ENCODE measurements at places on chromosomes 4 and X. TPM values are rescaled to one million over a fixed set of nuclear protein-coding genes. Genes with fewer than 3 reads are reported as not detected.
A peak's percentile ranks its signal among the peaks of the same experiment; 100 is the strongest.

Gene GRIA2
- total RNA-seq: not detected

Gene RPGR
- 5.9 TPM for total RNA-seq

Gene LDB2
- total RNA-seq: 23.1 TPM

Gene STX18
- total RNA-seq: 26.2 TPM

Gene PAQR3
- 23.6 TPM for total RNA-seq

Gene ARMCX2
- 58.8 TPM for total RNA-seq

DNA sequence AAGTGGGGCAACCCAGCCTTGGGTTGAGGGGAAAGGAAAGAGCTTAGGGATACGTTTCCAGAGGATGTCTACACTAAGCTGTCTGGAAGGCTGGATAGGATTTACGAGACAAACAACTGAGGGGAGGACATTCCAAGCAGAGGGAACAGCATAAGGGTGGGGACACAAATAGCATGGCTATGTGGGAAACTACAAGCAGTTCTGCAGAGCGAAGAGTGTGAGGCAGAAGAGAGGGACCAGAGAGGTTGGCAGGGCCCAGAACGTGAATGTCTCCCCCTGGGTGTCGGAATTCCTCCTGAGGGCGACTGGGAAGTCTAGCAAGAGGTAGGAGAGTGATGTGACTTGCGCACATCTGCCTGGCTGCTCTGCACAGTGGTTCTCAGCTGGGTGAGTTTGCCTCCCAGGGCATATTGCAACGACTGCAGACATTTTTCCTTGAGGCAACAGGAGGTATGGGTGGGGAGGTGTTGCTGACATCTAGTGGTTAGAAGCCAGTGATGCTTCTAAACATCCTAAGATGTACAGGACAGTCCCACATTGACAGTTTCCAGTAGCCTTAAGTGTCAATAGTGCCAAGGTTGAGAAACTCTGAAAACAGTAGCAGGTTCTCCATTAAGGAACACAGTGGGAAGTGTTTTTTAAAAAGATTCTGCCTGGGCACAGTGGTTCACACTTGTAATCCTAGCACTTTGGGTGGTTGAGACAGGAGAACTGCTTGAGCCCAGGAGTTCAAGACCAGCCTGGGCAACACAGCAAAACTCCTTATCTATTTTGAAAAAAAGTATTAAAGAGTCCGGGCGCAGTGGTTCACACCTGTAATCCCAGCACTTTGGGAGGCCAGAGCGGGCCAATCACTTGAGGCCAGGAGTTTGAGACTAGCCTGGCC is 9.2 kb downstream of the NDUFA1 start:
- peak; percentile 89 for ATAC-seq

DNA sequence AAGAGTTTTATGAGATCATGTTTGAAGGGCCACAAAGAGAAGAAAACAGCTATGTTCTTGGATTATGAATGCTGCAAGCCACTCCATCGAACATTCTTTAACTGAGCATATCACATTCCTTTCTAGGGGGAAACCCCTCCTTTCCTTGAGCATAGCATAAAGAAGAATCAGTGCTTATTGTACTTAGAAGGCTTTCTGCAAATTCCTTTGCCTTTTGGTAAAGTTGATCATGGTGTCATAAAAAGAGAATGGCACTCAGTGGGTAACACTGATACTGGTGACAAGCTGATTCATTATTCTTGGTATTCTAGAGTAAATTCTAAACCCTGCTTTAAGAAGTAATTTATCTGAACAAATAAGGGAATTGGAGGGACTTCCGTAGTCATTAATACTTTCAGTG is 88.5 kb upstream of the GPR34 start:
- ATAC-seq: peak; percentile 38

Gene DMRTC1
- total RNA-seq: 0.23 TPM

- no peak for ATAC-seq
Measured at GRCh38 chr4:42420140-42420539, 22.9 kb downstream of the SHISA3 start.

Gene UGT2B15
- total RNA-seq: not detected

Gene IGSF1
- total RNA-seq: not detected

DNA sequence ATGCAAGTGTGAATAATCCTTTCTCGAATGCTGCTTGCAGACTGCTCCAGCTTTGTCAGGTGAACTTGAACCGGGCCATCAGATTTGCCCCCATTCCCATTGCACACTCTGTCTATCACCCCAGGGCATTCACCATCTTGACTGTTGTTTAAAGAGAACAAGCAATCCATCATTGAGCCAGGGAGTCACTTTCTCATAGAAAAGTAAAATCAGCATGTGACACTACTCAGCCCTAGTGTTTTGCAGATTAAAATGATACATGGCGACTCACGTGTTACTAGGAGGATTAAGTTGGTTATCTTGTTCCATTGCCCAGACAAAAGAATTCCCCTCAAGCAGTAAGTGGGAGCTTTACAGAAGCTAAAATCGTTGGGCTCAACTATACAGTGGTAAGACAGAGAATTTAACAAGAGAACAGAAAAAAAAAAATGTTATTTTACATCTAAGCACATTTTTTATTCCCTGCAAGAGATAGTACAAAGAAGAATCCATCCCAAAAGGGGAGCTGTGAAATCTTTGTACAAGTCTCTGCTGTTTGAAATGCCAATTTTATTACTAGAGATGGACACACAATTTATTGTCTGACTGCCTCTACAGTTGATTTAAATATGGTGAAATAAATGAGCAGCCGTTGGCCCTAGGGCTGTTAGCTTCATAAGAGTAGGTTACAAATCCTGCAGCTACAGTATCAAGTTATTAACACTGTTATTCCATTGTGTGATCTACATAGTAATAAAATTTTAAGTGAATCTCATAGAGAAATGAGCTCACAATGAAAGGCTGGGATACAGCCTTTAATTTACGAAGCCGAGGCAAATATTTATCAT is 67.5 kb downstream of the NEUROG2 start:
- ATAC-seq: no peak

DNA sequence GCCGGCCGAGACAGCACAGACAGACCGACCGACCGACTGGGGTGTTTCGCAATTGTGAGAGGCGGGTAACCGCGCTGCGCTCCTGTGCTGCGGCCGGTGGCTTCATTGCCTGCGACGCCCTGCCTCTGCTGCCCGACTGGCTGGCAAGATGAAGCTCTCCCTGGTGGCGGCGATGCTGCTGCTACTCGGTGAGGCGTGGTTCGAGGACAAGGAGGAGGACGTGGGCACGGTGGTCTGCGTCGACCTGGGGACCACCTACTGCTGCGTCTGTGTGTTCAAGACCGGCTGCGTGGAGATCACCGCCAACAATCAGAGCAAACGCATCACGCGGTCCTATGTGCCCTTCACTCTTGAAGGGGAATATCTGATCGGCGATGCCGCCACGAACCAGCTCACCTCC is 565.7 kb upstream of the SMIM31 start:
- no peak for ATAC-seq

DNA sequence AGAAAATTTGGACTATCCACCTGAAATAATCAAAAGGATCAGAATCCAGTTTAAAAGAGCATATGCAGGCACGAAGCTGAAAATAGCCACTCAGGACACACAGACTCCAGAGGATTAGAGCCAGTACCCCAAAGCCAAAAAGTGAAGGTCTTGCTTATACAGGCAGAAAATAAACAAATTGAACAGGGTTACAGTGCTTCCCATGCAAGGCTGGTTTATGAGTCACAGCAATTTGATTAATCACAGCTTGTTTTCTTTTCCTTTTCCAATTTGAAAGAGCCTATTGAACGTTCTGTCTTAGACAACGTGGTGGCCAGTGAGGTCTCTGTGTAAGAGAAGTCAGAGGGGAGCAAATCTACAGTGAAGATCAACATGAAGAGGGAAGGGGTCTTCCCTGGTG is 10.2 kb downstream of the HGFAC start:
- peak; percentile 75 for ATAC-seq

GRCh38 chr4:120830204-120830603 is 92.3 kb downstream of the PRDM5 start:
- ATAC-seq: no peak

- peak; percentile 51 for ATAC-seq
Measured at GRCh38 chr4:32560306-32560705, 1840.1 kb downstream of the PCDH7 start.

GRCh38 chr4:119763386-119763785 is 134.8 kb upstream of the PDE5A start:
- no peak for ATAC-seq

DNA sequence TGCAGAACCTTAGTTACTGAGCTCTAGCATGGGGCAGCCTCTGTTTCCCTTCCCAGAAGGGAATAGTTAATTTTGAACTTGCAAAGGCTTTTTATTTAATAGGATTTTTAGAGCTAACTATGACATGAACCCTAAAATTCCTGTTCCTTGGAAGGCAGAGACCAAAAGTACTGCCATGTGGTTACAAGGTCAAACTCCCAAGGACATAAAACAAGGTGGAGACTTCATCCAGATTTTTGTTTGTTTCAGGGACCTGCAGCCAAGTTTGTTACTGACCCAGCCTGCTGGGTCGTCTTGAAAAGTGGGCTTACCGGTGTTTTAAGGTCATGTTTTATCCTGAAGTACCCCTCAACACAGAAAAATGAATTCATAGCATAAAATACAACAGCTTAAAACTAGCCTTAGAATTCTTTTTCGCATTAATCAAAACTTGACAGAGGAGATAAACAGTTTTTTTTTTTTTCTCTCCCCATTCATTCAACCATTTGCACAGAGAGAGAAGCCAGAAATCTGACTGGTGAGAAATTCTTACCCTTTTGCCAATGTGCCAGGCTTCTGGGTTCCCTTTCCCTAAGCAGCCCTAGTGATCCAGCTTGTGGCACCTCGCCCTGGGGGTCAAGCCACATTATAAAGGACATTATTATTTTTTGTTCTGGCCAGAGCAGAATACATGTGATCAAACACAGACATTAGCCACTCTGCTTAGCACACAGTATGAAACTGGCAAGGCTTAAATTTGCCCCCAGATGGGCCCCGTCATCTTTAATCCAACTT is 21.5 kb upstream of the GRPEL1 start:
- ATAC-seq: no peak

Gene PIN4
- 48.7 TPM for total RNA-seq

- ATAC-seq: no peak
Measured at GRCh38 chr4:54719378-54719777, 61.6 kb downstream of the KIT start.

Gene GRIA3
- total RNA-seq: 9.5 TPM

Gene LRCH2
- 16.4 TPM for total RNA-seq

Gene PROM1
- 28.5 TPM for total RNA-seq

DNA sequence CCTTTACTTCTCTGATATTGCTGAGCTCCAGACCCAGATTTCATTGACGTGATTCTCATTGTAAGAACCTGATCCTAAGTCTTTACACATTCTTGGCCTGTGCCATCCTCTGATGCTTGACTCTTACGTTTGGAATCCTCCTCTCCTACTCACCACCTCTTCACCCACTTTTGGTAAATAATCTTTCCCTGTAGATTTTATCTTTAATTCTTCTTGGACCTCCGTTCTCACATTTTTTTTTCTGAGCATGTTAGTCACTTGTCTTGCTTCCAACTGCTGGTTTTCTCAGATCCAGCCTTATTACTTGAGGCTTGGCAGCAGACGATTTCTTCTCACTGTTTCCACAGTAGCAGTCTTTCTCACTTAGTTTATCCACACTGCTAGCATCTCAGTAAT is 12.4 kb upstream of the SH3RF1 start:
- ATAC-seq: no peak

DNA sequence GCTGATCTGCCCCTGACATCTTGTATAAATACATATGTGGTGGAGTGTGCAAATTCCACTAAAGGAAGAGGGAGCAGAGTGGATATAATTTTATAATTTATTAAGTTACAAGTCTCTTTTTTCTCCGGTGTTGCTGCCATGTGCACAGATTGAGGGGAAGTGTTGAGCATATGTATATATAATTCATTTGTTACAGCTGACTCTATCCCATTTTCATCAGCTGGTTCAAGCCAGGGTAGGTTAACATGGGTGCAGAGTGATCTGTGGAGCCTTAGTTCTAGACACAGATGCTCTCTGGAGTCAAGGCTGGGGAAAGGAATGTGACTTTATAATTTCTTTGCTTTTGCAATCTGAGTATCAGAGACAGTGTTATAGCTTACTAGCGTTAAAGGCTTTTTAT is 103.5 kb downstream of the WWC2 start:
- ATAC-seq: no peak

- no peak for ATAC-seq
Measured at GRCh38 chr4:8043596-8043995, 103.9 kb upstream of the AFAP1 start.

- no peak for ATAC-seq
Measured at GRCh38 chrX:114798907-114799306, 215.0 kb downstream of the HTR2C start.

Gene ANOS1
- total RNA-seq: 6.7 TPM

Gene LONRF3
- total RNA-seq: 1.4 TPM

GRCh38 chr4:103100691-103101090 is 1.1 kb upstream of the BDH2 start:
- no peak for ATAC-seq

- ATAC-seq: no peak
Measured at GRCh38 chrX:47637546-47638195, 7.9 kb upstream of the CFP start.

Gene FGFBP1
- total RNA-seq: not detected

GRCh38 chr4:20847124-20847747 is 147.0 kb downstream of the PACRGL start:
- no peak for ATAC-seq

GRCh38 chrX:39194673-39195072 is 393.4 kb downstream of the MID1IP1 start:
- no peak for ATAC-seq

- no peak for ATAC-seq
Measured at GRCh38 chrX:16002185-16002584, 121.2 kb upstream of the GRPR start.

DNA sequence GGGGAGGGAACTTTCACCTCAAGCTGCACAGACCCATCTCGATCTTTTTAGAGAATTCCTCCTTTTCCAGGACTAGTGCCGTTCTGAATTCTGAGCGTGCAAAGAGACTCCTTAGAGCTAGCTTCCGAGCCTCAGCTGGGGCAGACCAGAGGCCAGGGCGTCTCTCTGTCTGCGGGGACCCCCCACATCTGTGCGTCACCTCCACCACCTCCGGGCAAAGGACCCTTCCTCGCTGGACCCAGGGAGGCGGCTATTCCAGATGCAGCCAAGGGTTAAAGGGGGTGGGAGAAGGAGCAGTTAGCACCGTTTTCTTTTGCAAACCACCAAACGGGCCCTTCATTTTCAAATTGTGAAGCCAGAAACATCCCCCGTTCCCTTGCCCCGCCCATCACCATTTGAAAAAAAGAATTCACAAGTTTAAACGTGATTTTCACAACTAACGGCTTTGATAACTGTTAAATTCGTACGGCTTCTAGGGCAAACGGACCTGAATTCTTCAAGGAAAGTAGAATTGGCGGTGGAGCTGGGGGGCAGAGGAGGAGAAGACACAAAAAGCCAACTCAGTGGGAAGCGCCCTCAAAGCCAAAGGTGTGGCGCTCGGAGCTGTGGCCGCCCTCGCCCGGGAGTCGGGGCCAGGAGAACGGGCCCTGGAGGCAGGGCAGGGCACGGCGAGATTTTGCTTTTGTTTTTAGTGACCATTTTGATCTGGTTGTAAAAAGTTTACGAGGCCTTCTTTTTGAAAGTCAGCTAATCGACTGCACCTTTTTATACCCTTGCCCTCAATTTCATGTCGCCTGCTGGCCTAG is 3.3 kb upstream of the PDGFRA start:
- peak; percentile 3 for ATAC-seq

Gene FAAH2
- total RNA-seq: 1.3 TPM

Gene RGN
- total RNA-seq: not detected

GRCh38 chr4:80155316-80155982 is 41.9 kb upstream of the PRDM8 start:
- ATAC-seq: no peak
